ENCODE measurements at places on chromosomes 7 and 10. TPM values are rescaled to one million over a fixed set of nuclear protein-coding genes. Genes with fewer than 3 reads are reported as not detected.

DNA sequence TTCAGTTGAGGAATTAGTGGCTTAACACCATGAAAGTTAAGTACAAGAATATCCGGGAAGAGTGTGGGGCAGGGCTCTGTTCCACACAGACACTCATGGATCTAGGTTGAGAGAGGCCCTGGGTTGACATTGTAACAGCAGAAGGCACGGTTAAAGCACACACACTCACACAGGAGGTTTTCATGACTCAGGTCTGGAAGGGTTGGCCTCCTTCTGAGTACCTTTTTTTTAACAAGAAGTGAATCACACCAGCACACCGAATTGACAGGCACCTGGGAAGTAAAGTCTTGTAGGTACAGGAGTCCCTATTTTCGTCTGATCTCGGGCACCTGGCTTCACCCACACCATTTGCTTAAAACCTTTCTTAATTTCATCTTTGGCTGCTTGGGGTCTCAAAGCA, 509.4 kb upstream of the ADARB2 start:
- DNase-seq = no peak

Gene ASZ1
- under 0.01 TPM for total RNA-seq

DNA sequence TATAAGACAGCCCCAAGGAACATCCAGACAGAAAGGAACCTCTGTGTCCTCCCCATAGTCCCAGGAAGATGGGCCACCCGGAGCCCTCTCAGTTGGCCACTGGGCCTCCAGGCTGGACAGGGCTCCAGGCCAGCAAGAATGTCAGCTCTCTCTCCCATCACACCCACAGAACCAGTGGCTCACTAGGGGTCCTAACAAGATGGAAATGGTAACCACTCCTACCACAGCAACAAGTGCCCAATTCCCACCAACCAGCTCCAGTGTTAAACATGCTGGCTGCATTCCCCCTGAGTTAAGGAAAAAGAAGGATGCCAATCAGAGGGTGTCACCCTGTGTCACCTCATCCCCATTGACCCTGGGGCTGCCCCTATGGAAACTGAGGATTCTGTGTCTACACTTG, 333.0 kb downstream of the GRID1 start:
- no peak for DNase-seq

- no peak for DNase-seq
Measured at GRCh38 chr10:77770081-77770867, 132.7 kb upstream of the KCNMA1 start.

DNA sequence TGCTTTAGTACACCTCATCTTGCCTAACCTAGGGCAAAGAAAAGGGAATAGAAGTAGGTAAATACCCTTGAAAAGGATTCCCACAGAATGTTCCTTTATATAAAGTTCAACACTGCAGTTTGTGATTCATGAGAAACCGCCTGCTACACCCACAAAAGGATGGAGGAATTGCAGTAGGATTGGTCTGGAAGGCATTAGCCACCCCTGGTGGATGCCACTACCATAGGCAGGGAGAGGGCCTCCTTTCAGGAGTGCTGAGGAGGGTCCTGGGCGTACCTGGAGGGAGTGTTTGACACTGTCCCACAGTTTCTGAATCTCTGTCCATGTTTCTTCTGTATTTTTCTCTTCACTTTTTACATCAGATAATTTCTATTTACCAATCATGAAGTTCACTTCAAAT, 221.8 kb upstream of the TMEM72 start:
- DNase-seq = no peak
